ENCODE measurements at places on chromosomes 1 and 21. TPM values are rescaled to one million over a fixed set of nuclear protein-coding genes. Genes with fewer than 3 reads are reported as not detected.
A peak's percentile ranks its signal among the peaks of the same experiment; 100 is the strongest.

GRCh38 chr1:112754116-112754628 lies 39.0 kb upstream of the PPM1J start:
- DNase-seq: no peak
- no peaks in the 10 kb centered on the region for H3K36me3 ChIP-seq
- no peaks in the 10 kb centered on the region for H3K4me1 ChIP-seq
- peaks cover 3% of the 10 kb centered on the region for H3K27me3 ChIP-seq
- no peak overlapping the region for H3K27ac ChIP-seq

DNA sequence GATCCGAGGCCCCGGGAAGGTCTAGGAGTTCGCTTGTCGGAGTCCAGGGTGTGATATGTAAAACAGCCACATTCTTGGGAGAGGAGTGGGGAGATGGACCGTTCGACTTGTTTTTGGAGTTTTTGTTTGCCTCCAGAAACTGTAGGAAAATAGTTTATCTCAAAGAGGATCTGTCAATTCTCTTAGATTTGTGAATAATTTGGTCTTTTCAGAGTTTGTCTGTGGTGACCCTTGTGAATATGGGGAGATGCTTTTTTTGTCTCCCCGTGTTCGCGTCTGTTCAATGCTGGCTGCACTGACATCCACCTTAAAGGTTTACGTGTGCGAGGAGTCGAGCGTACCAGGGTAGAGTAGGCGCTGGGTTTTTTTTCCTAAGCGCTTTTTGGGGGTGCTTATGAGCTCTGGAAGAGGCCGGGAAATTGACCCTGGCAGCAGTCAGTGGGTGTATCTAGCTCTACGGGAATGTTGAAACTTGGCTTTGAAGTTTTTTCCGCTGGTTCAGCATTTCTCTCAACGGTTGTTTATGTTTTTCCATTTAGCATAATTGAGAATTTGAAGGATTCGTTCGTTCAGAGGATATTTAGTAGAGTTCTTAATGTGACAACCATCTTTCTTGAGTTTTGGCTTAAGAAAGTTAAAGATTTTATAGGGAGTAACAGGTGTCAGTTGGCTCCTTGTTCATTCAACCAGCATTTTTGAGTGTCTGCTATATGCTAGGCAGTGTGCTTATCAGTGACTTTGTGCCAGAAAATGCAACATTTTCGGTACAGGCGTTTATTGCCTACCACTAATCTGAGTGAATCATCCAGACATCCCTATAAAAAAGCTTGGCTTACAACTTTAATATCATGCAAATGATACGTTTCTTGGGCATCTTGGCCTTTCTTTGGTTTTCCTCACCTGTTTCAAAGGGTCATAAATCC lies 1.2 kb downstream of the SZRD1 start:
- DNase-seq: peak; percentile 65
- peak overlapping the region; percentile 98 for H3K4me3 ChIP-seq
- no peaks in the 10 kb centered on the region for H3K27me3 ChIP-seq
- H3K36me3 ChIP-seq: peaks cover 6% of the 10 kb centered on the region

DNA sequence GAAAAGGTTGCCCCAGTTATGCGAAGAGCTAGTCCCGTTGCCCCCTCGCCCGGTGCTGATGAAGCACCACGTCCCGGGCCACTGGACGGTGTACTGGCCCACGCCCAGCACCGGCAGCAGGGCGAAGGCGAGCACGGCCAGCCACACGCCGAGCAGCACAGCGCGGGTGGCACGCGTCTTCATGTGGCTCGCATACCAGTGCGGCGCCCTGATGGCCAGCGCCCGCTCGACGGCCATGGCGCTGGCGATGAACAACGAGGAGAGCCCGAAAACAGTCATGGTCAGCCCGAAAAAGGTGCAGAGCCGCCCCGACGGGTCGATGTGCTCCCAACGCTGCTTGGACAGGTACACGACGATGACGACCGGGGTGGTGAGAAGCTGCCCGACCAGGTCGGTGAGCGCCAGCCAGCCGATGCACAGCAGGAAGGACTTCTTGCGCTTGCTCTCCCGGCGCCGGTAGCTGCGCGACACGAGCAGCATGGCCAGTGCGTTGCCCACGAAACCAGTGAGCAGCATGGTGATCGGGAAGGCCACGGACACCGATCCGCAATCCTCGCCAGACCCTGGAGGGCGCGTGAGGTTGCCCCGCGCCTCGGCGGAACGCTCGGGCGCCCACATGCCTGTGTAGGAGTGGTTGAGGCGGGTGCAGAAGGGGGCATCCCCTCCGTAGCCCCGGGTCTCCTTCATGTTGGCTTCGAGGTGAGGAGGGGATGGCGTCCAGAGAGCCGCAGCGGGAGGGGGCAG lies 553 bp downstream of the PTGER3 start:
- peak overlapping the region; percentile 49 for H3K4me3 ChIP-seq
- H3K4me1 ChIP-seq: no peaks in the 10 kb centered on the region
- DNase-seq: peak; percentile 78
- H3K36me3 ChIP-seq: no peaks in the 10 kb centered on the region

DNA sequence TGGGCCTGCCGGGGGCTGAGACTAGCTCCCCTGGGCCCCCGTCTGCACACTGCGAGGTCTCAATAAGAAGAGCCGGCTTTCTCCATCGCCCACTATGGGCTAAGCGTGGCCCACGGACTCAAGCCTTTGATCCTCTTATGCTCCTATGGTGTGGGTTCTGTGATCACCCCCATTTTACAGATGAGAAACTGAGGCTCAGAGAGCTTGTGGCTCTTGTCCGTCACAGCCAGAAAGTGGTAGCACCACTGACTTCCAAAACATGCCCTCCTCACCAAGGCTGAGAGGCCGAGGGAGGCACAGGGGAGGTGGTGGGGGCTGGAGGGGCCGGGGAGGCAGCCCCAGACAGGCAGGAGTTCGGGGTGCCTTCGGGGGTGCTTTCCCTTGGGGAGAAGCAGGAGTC lies 39.0 kb upstream of the CASZ1 start:
- peak; percentile 15 for DNase-seq
- H3K36me3 ChIP-seq: no peaks in the 10 kb centered on the region
- no peaks in the 10 kb centered on the region for H3K4me1 ChIP-seq
- H3K4me3 ChIP-seq: no peak overlapping the region
- peaks cover 54% of the 10 kb centered on the region for H3K27me3 ChIP-seq

- no peak for DNase-seq
- peaks cover 6% of the 10 kb centered on the region for H3K4me1 ChIP-seq
- H3K27me3 ChIP-seq: no peaks in the 10 kb centered on the region
- H3K27ac ChIP-seq: no peak overlapping the region
- no peak overlapping the region for H3K4me3 ChIP-seq
Measured at GRCh38 chr1:172578586-172578985, 45.6 kb downstream of the SUCO start.

DNA sequence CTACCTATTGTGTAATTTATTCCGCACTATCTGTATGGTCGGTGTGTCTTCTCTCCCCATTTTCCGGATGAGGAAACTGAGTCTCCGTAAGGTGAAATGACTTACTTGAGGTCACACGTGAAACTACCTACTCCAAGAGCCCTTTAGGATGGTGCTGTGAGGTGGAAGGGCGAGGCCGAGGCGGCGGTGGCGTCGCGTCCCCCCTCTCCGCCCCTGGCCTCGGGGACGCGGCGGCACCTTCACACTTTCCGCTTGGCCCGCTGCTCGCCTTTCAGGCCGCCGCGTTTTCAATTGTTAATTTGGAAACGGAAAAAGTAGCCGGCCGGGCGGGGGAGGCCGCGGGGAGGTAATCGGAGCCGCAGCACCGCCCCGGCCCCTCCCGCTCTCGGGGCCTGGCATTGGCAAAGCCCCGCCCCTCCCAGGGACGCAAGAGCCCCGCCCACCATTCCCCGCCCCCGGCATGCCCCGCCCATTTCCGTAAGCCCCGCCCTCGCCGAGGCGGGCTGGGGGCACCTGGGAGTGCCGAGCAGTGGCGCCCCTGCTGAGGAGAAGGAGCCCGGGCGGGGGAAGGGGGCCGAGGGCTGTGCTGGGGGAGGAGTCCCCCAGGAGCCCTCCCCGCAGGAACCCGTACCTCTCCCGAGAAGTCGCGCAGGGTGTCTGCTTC lies 18.6 kb downstream of the KCNQ4 start:
- H3K27ac ChIP-seq: no peak overlapping the region
- DNase-seq: peak; percentile 97
- H3K27me3 ChIP-seq: peaks cover 2% of the 10 kb centered on the region
- H3K36me3 ChIP-seq: no peaks in the 10 kb centered on the region

GRCh38 chr1:95924684-95925083 lies 690.7 kb downstream of the RWDD3 start:
- H3K4me1 ChIP-seq: no peaks in the 10 kb centered on the region
- DNase-seq: no peak
- H3K4me3 ChIP-seq: no peak overlapping the region
- H3K36me3 ChIP-seq: no peaks in the 10 kb centered on the region
- H3K27me3 ChIP-seq: no peaks in the 10 kb centered on the region

DNA sequence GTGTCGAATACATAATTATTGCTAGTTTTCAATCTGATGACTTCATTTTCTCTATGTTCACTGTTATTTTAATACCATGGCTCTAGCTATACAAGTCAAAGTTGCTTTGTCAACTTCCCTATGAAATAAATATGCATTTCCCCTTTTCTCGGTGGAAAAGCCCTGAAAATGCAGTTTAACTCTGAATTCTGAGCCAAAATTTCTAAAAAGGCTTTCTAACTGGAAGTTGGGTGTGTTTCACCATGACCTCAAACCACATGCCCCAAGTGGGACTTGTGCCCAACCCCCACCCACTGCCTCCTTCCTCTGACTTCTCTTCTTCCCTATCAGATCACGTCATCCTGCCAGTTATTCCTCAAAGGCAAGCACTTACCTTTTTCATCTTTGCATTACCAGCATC lies 8.9 kb downstream of the MKNK1 start:
- DNase-seq: no peak
- no peak overlapping the region for H3K27ac ChIP-seq
- H3K4me1 ChIP-seq: peaks cover 3% of the 10 kb centered on the region
- no peak overlapping the region for H3K4me3 ChIP-seq
- no peaks in the 10 kb centered on the region for H3K27me3 ChIP-seq
- peaks cover 28% of the 10 kb centered on the region for H3K36me3 ChIP-seq

DNA sequence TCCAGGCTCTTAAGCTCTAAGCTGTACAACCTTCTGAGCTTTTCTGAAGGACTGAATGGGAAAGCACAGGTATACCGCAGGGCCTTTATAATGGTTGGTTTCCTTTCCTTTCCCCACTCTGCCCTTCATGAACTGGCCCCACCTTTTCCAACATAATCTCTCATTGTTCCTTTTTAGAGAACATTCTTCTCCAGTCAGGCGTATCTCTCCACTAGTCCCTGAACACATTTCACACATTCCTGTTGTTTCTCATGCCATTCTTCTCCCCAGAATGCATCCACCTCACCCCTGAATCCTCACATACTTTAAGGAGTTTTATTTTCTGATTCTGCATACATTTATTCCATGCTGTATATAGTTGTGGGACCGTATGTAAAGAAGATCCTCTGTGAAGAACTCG lies 41.3 kb downstream of the PGM1 start:
- no peak overlapping the region for H3K27ac ChIP-seq
- H3K4me1 ChIP-seq: peaks cover 18% of the 10 kb centered on the region

- no peak for DNase-seq
- H3K27ac ChIP-seq: no peak overlapping the region
- H3K36me3 ChIP-seq: no peaks in the 10 kb centered on the region
- no peaks in the 10 kb centered on the region for H3K4me1 ChIP-seq
Measured at GRCh38 chr1:103171041-103171590, 62.8 kb upstream of the COL11A1 start.

Gene RAD54L
- total RNA-seq: 0.59 TPM

DNA sequence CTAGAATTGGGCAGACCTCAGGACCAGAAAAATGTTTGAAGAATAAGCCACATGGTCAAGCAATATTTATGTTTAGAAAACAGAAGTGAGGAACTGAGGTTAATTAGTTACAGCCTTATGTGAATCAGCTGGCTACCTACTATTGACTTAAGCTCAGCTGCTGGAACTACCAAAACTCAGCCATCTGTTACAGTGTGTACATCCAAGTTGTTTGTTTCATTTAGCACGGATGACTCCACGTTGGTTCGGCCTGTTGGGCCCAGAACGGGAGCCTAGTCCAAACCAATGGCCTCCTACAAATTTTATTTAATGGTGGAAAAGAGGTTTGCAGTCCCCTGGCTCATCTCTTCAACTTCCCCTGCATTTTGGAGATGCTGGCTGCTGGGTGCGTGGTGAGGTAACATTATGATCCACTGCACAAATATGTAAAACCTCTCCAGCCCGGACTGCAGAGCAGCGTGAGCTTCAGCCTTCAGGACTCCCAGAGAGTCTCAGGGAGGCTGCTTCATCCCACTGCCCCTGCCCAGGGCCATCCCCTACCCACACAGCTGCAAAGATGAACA lies 143.4 kb downstream of the ZZZ3 start:
- peaks cover 75% of the 10 kb centered on the region for H3K4me1 ChIP-seq
- DNase-seq: peak; percentile 89
- no peaks in the 10 kb centered on the region for H3K36me3 ChIP-seq
- H3K27ac ChIP-seq: peak overlapping the region; percentile 98
- H3K4me3 ChIP-seq: peak overlapping the region; percentile 31
- H3K27me3 ChIP-seq: no peaks in the 10 kb centered on the region

DNA sequence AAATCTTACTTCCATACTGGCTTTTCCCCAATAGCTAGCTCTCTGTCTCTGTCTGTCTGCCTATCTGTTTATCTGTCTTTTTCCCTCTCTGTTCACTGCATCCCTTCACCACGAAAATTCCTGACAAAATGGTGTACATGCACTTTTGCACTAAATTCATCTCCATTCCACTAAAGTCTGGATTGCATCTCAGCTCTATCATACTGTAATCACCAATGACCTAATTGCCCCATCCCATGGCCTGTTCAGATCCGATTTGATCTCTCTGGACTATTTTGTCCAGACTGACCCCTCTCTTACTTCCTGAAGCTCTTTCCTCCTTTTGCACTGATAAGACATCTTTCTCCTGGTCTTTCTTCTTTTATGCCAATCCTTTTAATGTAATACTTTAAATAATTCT lies 112.5 kb upstream of the USH2A start:
- no peak overlapping the region for H3K27ac ChIP-seq
- DNase-seq: no peak
- H3K36me3 ChIP-seq: no peaks in the 10 kb centered on the region
- no peak overlapping the region for H3K4me3 ChIP-seq

DNA sequence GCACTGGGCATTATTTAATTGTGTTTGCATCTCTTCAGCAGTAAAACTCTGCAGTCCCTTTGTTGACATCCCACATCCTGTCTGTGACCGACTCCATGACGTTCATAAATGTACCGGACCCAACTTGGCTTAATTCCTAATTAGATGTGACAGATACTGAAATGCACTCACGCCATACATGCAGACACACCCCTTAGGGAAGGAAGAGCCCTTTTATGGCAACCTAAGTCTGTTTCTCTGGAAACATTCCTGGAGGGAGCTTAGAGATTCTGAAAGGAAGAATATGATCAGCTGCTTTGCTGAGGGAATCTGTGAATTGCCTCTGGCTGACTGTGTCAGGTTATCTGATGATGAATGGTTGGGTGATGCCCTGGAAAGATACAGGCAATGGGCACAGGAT lies 33.4 kb downstream of the ADAMTS5 start:
- H3K27ac ChIP-seq: no peak overlapping the region
- H3K27me3 ChIP-seq: no peaks in the 10 kb centered on the region
- peaks cover 46% of the 10 kb centered on the region for H3K36me3 ChIP-seq
- H3K4me1 ChIP-seq: no peaks in the 10 kb centered on the region
- no peak overlapping the region for H3K4me3 ChIP-seq

GRCh38 chr1:50111503-50111902 lies 2.8 kb downstream of the ELAVL4 start:
- no peak overlapping the region for H3K4me3 ChIP-seq
- no peak overlapping the region for H3K27ac ChIP-seq
- no peaks in the 10 kb centered on the region for H3K4me1 ChIP-seq
- no peaks in the 10 kb centered on the region for H3K36me3 ChIP-seq
- H3K27me3 ChIP-seq: no peaks in the 10 kb centered on the region

GRCh38 chr21:17472592-17473271 lies 40.1 kb upstream of the CXADR start:
- H3K27ac ChIP-seq: no peak overlapping the region
- no peaks in the 10 kb centered on the region for H3K27me3 ChIP-seq
- no peak for DNase-seq
- no peaks in the 10 kb centered on the region for H3K4me1 ChIP-seq
- no peaks in the 10 kb centered on the region for H3K36me3 ChIP-seq

Gene CHD5
- total RNA-seq: under 0.01 TPM

Gene CDC14A
- 6.5 TPM for total RNA-seq
